ENCODE measurements at places on chromosomes 6 and 20. TPM values are rescaled to one million over a fixed set of nuclear protein-coding genes. Genes with fewer than 3 reads are reported as not detected.

OR10C1 gene
- total RNA-seq = not detected

TFAP2C gene
- total RNA-seq = not detected

SSTR4 gene
- total RNA-seq = not detected

TMEM151B gene
- 0.11 TPM for total RNA-seq

SAMD10 gene
- total RNA-seq = 2.5 TPM

PPP1R3D gene
- total RNA-seq = 7.6 TPM

TRAPPC3L gene
- total RNA-seq = 0.04 TPM

All from pulmonary artery endothelial cell (primary cell).